ENCODE measurements at places on chromosomes 7 and 10. TPM values are rescaled to one million over a fixed set of nuclear protein-coding genes. Genes with fewer than 3 reads are reported as not detected.
A peak's percentile ranks its signal among the peaks of the same experiment; 100 is the strongest.

GRCh38 chr10:50993771-50994251 is 80.5 kb upstream of the PRKG1 start:
- no peak for DNase-seq

GRCh38 chr7:158391141-158391540 is 196.5 kb downstream of the PTPRN2 start:
- DNase-seq: no peak

DNA sequence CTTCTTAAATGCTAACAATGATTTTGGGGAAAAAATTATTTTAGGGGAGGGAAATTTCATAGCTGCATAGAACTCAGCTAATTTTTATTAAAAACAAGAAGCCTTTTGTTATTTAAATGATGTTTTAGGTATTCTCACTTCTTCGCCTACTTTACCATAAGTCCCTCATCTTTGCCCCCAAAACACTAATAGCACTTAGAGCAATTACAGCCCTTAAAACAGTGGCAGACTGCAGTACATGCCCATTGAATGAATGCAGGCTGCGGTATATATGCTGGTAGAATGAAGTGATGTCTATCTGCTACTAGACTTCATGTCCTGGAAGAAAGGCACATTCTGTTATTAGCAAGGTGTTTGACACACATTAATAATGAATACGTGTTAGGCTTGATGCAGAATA is 2.9 kb upstream of the SPAG6 start:
- no peak for DNase-seq

DNA sequence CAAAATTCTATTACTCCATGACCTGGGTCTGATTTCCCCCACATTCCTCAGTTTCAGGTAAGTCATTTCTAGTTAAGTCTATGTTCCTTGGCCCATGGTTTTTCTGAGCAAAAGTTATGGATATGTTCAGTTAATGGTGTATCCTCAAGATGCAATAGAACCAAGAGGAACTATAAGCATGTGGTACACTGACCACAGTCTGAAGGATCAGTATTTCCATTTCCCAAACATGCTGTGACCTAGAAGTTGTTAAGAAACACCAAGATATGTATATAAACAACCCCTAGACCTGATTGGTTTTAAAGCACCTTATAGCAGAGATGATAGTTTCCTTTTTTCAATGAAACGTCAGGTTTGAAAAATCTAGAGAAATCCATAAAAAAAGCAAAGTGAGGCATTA is 94.2 kb upstream of the ABCB5 start:
- DNase-seq: no peak

- no peak for DNase-seq
These were observed 100.3 kb downstream of the MCU start for GRCh38 chr10:72792288-72792687.

GRCh38 chr7:55254596-55255495 is 110.3 kb upstream of the LANCL2 start:
- peak; percentile 81 for DNase-seq

- DNase-seq: no peak
These were observed 129.2 kb upstream of the UNC5B start for GRCh38 chr10:71082960-71083715.

- no peak for DNase-seq
These were observed 46.3 kb downstream of the MYOF start for GRCh38 chr10:93435621-93436397.

DNA sequence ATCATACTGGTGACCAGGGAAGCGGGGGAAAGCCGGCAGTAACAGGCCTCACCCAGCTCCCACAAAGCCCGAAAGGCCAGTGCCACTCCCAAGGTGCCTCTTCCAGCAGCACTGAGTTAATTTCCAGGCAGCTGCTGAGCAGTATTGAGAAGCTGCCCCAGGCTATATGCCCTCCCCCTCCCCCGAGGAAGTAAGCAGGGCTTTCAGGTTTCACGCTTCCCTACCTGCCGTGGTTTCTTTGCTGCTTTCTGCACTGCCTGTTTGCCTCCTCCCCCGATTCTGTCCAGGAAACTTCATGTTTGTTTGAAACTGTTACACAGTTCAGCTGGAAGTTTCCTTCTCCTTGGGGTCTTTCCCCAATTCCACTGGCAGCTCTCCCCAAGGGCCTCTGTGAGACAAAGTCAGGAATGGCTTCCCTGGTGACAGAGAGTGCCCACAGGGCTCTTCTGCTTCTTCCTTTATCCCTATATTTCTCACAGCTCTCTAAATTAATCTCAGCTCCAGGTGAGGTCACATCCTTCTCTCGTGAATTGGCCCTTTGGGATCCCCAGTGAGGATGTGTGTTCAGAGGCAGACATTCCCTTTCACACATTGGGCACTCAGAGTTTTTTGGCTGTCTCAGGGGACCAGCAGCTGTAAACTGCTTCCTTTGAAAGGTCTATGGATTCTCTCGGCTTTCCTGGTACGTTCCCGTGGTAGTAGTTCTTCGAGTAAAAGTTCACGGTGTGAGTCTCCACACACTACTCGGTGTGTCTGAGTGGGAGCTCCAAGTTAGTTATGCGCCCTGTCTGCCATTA is 19.4 kb downstream of the C1GALT1 start:
- DNase-seq: no peak

GRCh38 chr7:52826515-52827265 is 208.7 kb upstream of the POM121L12 start:
- no peak for DNase-seq

GRCh38 chr7:105327201-105327600 is 61.5 kb downstream of the SRPK2 start:
- no peak for DNase-seq

DNA sequence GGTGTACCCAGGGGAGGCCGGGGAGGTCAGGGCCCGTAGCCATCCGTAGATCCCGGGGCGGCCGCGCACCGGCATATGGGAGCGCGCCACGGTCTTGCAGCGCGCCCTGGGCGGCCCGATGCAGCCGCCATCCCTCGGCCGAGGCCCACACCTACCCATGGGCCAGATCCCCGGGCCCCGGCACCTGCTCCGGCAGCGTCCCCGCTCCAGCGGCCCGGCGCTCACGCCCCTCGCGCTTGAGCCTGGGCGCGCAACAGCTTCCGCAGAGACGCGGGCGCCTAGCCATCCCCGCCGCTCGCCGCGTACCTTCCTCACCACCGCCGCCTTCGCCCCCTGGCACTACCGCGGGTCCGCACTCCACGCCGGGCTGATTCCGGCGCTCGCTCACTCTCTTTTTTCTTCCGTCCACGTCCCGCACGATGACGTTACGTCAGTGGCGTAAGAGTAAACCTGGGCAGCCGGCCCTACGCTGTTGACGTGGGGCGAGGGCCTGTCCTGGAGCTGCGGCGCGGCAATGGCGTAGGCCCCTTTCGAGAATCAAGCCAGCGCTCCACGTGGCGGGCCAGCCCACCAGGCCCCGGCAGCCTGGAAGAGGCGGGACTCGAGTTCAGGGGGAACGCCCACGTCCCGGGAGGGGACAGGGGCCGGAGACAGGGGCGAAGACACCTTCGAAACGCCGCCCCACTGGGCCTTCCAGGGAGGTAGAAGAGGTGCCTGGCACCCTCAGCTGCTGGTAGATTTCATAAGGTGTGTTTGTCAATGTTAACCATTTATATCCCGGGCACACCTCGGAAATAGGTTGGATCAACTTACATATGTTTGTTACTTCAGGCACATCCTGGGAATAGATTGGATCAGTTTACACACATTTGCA is at the start of gene ALDH18A1:
ALDH18A1 (minus strand) TSS at position 421 of the 874 bp plus-strand sequence. CDS start 3,334 bp downstream, outside the sequence.
- DNase-seq: peak; percentile 91

GRCh38 chr10:31918671-31919409 is 9.8 kb downstream of the ARHGAP12 start:
- no peak for DNase-seq

HMX2 gene
- total RNA-seq: not detected

HOXA7 gene
- total RNA-seq: not detected

ASZ1 gene
- not detected for total RNA-seq

SLC16A12 gene
- total RNA-seq: 2.4 TPM

GPR141 gene
- total RNA-seq: not detected

Data from cerebellum (tissue), 4 donors.